Fibroblast of skin of right biceps (primary cell): ENCODE measurements at places on chromosomes 2 and 18.

DNA sequence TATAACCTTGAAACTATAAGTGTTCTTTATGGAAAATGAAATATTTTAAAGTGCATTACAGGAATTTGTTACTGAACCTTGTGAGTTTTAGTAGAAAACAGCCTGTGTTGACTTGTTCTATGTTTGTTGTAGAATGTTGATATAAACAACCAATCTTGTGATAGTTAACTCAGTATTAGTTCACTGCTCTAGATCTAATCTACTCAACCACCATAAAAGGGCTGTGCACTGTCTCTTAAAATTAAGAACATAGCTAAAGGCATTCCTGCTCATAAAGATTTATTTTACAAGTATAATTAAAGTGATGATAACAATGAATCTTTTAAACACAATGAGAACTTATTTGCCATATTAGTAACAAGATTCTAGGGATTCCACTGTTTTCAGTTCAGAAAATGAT lies 110.5 kb upstream of the KLF7 start:
- DNase-seq = no peak

DNA sequence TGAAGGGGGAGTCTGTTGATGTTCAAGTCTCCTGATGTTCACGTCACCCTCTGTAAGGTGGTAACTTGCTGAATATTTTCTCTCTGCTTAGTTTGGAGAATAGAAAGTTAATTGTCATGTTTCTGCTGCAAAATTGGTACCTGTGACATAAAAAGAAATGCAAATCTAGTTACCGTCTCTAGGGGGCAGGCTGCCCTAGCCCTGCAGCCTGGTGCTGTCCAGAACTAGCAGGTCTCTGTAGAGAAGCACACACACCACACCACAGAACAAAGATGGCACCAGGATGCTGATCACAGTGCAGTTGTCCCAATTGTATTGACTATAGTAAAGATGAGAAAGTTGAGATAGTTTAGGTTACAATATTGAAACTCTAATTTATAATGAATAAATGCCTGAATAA lies 47.0 kb downstream of the SLC9A4 start:
- peak; percentile 12 for DNase-seq

DNA sequence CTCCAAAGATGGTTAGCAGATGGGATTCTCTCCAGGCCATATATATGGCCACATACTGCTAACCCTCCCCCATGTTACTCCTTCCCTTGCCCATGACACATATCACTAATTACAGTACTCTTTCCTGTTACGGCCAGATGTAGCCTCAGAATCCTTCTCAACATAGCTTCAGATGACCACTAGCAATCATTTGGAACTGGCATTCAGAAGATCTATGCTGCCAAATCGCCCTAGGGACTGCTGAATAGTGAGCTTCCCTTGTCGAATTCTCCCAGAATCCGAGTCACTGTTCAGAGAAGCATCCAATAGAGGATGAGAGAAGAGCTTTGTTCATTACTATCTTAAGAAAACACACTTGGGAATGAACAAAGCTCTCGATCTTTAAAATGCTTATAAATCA lies 121.2 kb upstream of the TANK start:
- no peak for DNase-seq

GRCh38 chr2:735670-736218 lies 58.5 kb upstream of the TMEM18 start:
- DNase-seq = no peak

GRCh38 chr2:205682239-205682970 lies at the start of gene NRP2:
Gene NRP2, plus strand, starts transcription at chr2:205682501. Its CDS starts 790 bp downstream, at chr2:205683291.
- DNase-seq = peak; percentile 94

DNA sequence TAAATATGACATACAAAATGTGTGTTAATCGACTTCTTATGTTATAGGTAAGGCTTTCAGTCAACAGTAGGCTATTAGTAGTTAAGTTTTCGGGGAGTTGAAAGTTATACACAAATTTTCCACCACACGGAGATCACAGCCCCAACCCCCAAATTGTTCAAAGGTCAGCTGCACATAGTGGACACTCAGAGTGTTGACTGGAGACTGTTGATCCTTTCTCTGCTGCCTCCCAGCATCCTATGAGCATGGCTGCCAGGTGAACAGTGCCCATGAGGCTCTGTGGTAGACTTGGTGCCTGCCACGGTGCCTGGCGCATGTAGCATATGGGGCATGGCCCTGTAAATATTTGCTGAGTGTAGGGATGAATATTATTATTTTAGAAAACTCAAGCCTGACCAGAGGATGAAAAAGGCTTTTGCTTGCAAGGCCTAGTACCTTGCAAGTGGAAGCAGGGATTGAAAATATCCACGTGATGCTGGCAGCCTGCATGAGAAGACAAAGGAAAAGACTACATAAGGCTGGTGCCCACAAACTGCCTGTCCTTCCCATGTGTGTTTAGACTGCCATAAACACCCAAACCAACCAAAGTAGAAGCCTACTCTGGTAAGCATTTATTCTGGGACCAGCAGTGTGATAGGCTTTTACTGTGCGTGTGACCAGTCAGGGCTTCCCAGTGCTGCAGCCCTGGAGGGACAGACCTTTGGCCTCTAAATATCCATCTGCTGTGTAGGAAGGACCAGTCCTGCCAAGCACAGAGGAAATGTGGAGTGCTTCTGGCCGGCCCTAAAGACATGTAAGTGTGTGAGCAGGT lies 226.1 kb downstream of the LDLRAD4 start:
- no peak for DNase-seq

DNA sequence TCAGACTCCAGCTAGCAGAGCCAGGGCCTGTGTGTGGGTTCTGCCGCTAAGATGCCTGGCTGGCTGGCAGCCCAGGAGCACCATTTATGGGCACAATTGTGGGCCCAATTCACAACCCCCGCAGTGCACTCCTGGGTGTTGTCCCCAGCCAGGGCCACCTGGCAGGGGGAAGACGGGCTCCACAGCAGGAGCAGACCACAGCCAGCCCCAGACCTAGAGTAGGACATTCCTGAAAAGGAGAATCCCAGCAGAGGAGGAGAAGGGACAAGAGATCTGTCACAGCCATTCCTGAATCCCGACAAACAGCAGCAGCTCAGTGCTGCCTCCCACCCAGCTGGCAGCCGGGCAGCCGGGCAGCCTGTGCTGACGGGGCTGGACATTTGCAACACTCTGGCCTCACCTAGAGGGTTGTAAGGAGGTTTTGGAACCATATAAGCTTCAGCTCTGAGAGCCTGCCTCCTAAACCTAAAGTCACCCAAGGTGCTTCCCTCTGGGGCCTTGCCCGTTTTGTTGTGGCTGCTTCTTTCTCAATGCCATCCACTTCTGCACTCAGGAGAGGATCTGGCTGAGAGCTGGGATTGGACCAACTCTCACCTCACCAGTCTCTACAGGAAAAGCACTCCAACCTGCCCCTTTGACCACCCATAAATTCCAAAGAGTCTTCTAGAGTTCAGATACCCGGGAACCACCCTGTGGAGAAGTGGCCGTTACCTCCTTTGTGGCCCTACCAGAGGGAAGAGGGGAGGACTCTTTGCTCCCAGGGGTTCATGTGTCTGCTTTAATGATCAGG lies 4.1 kb upstream of the TMEM177 start:
- no peak for DNase-seq

- DNase-seq = no peak
Measured at GRCh38 chr2:79711098-79711497, 198.2 kb downstream of the CTNNA2 start.

- peak; percentile 37 for DNase-seq
Measured at GRCh38 chr18:51617167-51617566, 419.7 kb upstream of the MEX3C start.

DNA sequence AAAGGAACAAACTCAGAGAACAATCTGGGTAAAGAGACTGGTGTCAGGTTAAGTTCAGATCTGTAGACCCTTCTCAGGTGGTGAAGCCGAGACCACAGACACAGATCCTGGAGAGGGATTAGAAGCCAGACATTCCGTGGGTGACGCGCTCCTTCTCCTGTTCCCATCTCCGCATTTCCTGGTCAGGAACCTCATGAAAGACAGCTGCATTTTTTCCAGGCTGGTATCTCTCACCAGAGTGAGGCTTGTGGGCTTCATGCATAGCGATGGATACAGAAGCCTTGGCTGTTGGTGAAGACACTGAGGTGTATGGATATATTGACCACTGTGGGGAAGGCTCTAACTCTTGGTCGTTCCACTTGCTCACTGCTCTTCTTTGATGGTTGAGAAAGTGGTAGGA lies 152.6 kb downstream of the FAM210A start:
- no peak for DNase-seq

DNA sequence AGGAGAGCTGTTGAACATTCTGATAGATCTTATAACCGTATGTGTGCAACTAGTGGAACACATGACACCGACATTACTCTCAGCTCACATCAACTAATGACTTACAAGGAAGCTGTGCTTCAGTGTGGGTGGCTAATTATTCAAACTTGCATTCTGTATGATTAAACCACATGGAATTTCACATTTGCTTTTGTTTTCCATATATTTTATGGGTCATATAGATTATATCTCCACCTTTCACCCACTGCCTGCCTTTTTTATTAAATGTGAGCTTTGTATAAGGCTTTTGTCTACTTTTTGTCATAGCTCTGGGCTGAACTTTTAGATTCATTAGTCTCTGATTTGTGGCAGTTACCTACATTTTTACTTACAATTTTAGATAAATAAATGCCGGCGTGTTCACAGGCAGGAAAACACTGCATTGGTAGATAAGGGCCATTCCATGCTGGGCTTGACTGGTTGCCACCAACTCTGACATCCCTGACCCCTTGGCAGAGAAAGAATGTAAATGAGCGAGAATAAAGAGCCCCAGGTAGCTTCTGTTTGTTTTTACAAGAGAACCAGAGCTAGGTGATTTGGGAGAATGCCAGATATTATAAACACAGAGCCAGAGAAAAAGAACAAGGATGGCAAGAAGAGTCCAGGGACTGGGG lies 35.7 kb downstream of the LYPD6 start:
- DNase-seq = peak; percentile 91

DNA sequence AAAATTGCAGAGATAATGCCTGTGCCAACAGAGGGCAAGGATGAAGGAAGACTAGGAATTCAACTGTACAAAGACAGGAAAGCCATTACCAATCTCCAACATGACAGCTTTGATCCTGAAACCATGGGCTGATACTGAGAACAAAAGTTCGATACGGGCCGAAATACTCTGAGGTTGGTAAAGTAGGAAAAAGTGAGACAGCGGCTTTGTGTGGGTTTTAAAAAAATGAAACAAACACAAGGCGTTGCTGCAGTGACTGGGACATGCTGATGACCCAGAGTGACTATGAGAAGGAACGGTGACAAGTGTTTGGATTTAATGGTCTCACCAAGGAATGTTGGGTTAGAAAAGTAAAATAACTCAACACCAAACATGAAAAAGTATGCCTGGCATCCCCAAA lies 24.2 kb upstream of the SDC1 start:
- DNase-seq = no peak

DNA sequence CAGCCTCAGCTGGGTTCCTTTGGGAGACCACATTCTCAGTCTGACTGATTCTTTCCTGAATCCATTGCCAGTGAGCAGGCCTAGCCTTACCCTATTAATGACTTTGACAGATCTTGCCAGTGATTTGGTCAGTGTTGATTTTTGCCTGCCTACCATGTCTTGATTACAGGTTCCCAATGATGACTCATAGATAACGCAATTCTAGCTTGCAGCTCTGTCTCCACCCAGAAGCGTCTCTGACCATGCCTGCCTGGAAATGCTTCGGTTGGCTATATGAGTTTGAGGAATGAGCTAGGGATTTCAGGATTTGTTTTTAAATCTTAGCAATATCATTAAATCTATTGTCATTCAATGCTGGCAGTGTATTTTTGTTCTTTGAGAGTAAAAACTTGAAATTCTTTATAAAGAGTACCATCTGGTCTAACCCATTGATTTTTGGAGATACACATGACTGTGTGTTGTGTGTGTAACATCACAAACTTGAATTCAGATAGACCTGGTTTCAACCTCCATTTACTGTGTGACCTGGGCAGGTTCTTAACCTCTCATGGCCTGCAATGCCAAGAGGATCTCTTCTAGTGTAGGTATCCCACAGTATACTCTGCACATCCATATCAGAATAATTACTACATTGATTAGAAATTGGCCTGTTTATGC lies 57.0 kb downstream of the CCDC150 start:
- DNase-seq = peak; percentile 59

- DNase-seq = no peak
Measured at GRCh38 chr2:3527886-3528785, 8.8 kb upstream of the ADI1 start.

- peak; percentile 55 for DNase-seq
Measured at GRCh38 chr18:59996370-59996966, 96.7 kb downstream of the PMAIP1 start.

DNA sequence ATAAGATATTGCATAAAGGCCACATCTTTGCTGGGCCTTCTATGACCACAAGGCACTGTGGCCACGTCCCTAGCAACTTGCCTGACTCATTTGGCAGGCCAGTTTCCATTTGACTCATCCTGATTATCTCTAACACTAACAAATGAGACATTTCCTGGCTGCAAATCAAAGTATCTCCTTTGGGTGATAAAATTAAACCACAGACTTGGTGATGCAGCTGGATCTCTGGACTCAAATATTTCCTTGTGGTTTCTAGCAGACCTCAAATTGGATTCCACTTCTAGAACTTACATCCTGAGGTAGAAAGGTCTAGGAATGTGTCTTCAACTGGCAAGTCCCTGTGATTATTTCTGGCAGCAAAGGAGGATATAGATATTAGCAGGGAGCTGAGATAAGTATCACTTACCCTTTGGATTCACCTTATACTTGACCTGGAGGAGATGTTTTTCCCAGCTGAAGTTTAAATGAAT lies 167.9 kb upstream of the NXPH2 start:
- peak; percentile 99 for DNase-seq

DNA sequence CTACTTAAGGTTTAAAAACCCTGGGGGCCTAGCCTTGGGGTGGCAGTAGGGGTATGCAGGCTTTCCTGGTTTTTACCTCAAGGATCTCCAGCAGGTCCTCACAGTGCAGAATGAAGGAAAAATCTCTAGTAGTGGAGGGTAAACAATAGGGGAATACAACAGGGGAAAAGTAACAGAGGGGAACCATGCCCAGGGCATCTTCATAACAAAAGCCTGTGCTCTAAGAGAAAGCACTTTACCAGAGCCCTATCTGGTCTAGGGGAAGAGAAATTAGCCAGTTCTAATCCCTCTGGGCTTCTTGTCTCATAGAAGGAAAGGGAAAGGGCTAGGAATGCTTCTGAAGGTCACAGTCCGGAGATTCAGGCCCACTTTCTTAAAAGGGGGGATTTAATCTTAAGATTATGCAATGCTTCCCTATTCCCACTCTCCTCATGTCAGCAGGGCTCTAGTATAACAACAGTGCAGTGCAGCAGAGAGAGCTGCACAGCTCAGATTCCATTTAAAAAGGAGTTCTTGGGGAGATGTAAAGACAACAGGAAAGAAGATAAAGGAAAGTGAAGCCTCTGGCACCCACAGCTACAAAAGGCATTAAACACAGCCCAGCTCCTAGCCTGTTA lies 149.0 kb upstream of the CYP1B1 start:
- DNase-seq = no peak

DNA sequence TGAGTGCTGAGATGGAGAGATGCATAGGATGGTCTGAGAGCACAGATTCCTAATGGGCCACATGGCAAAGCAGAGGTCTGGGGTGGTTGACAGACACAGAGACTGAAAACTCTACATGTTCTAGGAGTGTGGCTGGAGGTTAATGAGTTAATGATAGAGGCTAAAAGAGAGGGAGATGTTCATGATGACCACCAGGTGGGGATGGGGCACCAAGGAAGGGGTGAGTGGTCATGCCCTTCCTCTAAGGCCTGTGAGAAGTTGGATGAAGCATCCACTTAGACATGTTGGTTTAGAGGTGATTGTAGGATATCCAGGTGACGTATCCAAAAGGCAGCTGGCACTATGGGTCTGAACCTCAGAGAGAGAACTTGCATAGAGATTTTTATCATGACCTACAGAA lies 102.1 kb downstream of the LRP2 start:
- no peak for DNase-seq
